ENCODE measurements at places on chromosomes 3 and 15. TPM values are rescaled to one million over a fixed set of nuclear protein-coding genes. Genes with fewer than 3 reads are reported as not detected.

DNA sequence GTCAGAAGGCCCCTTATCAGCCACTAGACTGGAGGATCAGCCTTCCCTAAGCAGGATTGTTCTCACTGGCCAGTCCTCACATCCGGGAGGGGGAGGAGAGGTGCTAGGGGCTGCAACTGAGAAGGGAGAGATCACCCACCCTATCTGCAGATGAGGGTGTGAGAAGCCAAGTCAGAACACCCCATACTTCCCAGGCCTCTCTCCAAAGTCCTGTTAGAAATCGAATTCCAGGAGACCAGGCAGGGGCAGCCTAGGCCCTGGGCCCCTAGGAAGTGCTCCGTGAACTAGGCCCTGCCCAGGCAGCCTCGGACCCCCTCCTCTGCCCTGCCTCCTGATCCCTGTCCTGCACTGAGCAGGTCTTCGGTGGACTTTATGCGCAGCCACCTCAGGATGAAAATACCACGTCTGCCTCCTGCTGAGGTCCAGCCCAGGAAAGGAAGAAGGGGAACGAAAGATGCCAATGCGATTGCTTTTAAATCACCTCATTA is 933 bp downstream of the DZIP1L start:
- no peak for DNase-seq

The AGTR1 gene
- polyA plus RNA-seq = 5.7 TPM

GRCh38 chr15:80778964-80779657 is at the start of gene CEMIP:
TSS of gene CEMIP (plus strand) at chr15:80779370. CDS start at chr15:80873880, 94,510 bp downstream.
- peak; percentile 76 for DNase-seq

- DNase-seq = no peak
Observed at GRCh38 chr3:195040773-195041520, 230.0 kb downstream of the XXYLT1 start.

- DNase-seq = no peak
Observed at GRCh38 chr3:69941037-69941436, 58.5 kb upstream of the SAMMSON start.

The GJD2 gene
- not detected for polyA plus RNA-seq

DNA sequence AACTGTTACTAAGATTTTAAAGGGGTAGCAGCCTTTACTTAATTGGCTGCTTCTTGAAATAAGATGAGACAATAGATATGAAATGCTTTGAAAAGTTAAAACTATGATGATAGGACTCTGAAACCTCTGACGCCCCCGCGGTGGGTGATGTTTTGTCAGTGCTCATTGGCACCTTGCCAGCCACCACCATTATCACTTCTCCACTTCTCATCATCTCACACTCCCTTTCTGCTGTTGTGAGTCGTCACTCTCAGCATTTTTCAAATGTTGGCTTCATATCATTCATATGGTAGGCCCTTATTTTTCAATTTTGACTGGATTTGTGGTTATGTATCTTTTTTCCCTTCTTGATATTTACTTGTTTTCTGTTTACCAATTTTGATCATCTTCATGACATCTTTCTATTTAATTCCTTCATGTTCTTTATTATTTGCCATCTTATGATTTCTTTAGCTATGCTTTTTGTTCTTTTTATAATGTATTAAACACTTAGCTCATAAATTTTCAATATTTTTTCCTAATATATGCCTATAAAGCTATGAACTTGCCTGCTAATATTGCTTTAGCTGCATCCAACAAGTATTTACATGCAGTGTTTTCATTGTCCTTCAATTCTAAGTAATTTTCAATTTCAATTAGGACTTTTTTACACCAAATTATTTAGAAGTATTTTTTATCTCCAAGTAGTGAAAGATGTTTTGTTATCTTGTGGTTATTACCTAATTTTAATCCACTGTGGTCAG is 30.3 kb upstream of the SKOR1 start:
- no peak for DNase-seq

GRCh38 chr3:195025884-195026200 is 245.1 kb downstream of the XXYLT1 start:
- DNase-seq = no peak

DNA sequence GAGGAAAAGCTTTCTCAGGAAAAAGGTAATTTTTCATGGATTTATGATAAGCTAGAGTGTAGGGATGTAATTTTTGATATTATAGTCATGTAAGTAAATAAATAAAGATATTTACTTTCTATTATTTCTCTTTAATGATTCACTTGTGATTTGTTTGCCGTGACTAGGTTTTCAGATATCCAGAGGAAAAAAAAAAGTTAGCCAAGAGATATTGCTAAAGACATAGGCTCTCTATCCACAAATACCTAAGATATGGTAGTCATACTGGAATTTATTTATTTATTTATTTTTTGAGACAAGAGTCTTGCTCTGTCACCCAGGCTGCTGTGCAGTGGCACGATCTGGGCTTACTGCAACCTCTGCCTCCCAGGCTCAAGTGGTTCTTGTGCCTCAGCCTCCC is 59.9 kb downstream of the AP4E1 start:
- no peak for DNase-seq

DNA sequence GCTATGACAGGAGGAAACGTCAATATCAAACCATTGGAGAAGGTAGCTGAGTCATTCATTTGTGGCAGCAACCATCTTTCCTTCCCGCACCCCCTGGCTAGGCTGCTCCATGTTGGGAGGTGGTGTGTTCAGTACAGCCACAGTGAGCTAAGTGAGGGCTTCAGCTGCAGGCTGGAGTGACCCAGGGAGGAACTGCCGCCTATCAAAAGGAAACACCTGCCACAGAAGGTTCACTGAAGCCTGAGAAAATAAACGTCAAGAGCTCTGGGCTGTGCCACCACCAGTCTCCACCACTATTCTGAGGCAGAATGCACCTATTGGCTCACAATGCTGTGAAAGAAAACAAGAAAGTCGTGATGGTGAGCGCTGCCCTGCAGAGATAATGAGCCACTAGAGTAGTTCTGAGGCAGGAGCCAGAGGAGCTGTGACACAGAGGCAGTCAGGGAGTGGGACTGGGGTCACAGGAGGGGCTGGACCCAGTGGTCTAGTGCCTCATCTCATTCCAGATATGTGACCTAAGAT is 34.8 kb upstream of the CD47 start:
- no peak for DNase-seq

DNA sequence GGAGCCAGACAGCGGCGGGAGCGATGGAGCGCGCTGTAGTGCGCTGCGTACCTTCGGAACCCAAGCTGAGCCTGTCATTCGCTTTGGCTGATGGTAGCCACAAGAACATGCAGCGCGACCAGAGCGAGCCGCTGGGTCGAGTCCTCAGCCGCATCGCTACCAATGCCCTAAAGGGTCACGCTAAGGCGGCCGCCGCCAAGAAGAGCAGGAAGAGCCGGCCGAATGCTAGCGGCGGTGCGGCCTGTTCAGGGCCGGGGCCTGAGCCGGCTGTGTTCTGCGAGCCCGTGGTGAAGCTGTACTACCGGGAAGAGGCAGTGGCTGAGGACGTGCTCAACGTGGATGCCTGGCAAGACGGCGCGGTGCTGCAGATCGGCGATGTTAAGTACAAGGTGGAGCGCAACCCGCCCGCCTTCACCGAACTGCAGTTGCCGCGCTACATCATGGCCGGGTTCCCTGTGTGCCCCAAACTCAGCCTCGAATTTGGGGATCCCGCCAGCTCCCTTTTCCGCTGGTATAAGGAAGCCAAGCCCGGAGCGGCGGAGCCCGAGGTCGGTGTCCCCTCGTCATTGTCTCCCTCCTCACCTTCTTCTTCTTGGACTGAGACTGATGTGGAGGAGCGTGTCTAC is 498 bp downstream of the PDE12 start:
- DNase-seq = peak; percentile 29

DNA sequence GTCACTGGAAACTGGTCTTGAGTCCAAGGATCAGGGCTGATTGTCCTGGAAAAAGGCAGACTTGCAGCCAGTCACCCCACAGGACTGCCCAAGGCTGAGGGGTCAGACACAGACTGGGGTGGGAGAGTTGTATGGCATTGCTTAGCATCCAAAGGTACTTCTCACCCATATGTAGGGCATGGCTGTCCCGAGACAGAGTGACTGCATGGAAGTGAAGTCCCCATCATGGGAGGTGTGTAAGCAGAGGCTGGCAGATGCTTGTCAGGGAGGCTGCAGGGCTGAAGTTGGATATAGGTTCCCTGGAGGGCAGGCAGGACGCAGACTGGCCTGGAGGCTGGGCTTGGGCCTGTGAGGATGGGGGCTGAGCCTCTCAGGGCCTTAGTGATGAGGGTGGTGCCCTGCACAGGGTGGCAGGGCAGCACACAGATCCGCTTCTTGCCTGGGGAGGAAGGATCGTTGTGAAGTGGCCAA is 31.1 kb downstream of the PSTPIP1 start:
- DNase-seq = peak; percentile 46

GRCh38 chr3:32334675-32335074 is 57.0 kb upstream of the CMTM7 start:
- no peak for DNase-seq

- DNase-seq = no peak
Observed at GRCh38 chr15:75672646-75673425, 25.1 kb downstream of the SNX33 start.

The FEZF2 gene
- polyA plus RNA-seq = not detected

The FAM227B gene
- polyA plus RNA-seq = 6.2 TPM

DNA sequence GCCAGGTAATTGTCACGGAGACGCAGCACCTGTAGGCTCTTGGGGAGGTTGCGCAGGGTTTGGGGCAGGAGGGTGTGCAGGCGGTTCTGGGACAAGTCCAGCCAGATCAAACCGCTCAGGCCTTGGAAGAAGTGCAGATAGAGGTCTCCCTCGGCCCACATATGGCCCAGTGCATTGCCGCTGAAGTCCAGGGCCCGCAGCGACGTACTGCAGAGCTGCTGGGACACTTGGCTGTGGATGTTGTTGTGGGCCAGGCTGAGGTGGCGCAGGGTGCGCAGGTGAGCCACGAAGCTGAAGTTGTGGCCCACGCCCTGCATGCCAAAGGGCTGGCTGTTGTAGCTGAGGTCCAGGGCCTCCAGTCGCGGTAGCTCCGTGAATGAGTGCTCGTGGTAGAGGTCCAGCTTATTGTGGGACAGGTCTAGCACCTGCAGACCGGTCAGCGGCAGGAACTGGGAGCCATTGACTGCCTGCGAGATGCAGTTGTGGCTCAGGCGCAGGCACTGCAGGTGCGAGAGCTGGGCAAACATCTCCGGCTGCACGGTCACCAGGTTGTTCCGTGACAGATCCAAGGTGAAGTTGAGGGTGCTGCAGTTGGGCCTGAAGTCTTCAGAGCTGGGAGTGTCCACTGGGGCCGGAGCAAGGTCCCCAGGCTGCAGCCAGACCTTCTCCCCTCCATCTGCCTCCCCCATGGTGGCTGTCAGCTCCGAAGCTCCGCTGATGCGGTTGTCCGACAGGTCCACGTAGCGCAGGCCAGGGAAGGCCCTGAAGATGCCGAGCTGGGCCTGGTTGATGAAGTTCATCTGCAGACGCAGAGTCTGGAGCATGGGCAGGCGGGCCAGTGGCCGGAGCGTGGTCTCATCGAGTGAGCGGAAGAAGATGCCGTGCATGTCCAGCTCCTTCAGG is 2.9 kb downstream of the TLR9 start:
- DNase-seq = no peak

The COL8A1 gene
- 1.3 TPM for polyA plus RNA-seq

DNA sequence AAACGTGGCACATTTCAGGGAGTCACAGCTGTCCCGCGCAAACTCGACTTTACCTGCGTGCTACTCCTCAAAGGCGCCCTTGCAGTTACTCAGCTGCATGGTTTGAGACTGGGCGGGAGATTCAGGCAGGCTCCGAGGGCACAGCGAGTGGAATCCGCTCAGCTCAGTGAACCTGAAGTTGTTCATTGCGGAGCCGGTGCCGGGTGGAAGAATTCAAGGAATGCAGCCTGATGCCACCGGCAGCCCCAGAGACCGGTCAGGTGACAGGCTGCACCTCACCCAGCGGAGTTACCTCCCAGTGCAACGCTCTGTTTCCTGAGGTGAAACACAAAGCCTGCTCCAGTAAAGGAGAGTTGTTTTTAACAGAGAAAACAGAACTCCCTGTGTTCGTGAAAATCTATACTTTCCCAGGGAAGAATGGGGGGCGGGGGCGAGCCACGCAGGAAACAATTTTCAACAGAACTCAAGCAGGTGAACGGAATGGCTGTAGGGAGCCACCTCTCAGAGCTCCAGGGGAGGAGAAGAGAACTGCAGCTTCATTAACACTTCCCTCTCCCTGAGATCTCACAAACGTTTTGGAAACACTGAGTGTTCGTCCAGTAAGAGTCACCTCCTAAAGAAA is 3.8 kb downstream of the VEPH1 start:
- peak; percentile 14 for DNase-seq

GRCh38 chr3:136380530-136380929 is 130.4 kb downstream of the PCCB start:
- DNase-seq = no peak

The USP19 gene
- 42.9 TPM for polyA plus RNA-seq

DNA sequence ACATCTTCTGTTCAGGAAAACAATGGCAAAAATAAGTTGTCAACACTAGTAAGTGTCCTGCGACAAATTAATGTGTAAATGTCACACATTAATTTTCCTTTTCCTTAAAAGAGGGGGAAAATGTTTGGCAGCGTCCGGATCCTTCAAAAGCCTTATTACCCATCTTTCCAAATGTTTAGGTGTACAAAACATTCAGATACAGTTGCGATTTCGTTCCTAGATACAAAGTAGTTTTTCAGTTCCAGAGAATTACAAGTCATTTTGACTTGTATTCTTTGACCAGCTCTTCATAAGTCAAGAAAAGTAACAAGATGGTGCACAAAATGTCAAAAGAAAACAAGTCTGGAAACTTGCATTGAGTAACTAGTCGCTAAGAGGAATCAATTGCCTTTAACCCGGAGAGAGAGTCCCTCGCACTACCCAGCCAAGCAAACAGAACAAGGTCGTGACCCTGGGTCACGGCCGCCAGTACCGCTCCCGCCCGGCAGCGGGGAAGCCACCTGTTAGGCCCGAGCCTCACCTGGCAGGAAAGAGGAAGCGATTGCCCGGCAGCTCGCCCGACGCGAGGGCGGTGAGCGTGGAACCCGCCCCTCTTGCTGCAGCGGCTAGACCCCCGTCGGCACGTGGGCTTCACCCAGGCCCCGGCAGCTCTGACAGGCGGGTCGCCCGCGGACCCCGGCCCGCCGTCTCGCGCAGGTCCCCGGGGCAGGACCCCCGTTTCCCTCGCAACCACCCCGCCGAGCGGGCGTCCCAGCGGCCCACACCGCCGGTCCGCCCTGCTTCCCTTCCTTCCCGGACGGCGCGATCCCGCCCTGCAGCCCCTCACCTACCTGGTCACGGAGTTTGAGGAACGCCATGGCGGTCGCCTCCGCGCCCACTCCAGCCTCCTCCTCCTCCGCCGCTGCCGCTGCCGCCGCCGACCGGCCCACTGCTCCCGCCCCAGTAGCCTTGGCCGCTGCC is 61.0 kb upstream of the ANKRD28 start:
- DNase-seq = peak; percentile 34

- no peak for DNase-seq
Observed at GRCh38 chr3:72318504-72319193, 529.6 kb downstream of the SHQ1 start.

- DNase-seq = no peak
Observed at GRCh38 chr15:45790325-45790943, 155.6 kb downstream of the SQOR start.

All from psoas muscle (tissue), 8 donors.